Stimulated activated CD4-positive, alpha-beta T cell treated with anti-CD3 and anti-CD28 coated beads, Interleukin-4, amount 100 ng/mL, for 24 hours (primary cell): ENCODE measurements at places on chromosomes 7 and 10.

DNA sequence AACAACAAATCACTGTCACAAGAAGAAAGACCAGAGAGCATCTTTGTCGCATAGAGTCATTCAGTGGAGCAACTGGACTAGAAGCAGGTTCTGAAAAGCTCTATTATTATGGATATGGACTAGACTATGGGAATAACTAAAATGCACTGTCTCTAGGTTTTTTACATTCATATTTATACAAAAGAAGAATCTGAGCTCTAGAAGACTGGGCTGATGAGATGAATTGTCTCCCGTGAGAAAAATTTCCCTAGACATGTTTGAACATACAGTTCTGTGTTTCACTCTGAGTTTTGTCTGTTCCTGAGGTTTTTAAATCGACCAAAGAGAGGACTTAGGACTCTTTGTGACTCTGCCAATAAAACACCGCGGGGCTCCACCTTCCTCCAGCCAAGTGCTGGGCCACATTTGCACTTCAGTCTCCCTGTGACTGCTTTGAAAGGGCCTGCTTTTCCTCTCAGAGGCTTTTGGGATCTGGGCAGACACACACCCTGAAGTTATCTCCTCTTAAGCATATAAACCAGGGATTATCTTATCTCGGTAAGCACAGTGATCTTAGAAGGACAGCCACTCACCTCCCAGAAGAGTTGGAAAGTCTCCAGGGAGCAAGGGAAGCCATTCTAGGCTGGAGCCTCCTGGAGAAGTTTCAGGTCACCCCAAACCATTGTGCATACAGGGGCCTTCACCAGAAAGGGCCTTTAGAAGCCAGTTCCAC lies 101.0 kb upstream of the JCAD start:
- no peak for DNase-seq

- DNase-seq = no peak
Measured at GRCh38 chr10:38025283-38025682, 14.8 kb downstream of the ZNF33A start.

- DNase-seq = no peak
Measured at GRCh38 chr7:47827871-47828270, 120.4 kb downstream of the PKD1L1 start.

- DNase-seq = peak; percentile 51
Measured at GRCh38 chr7:149496642-149497391, 792 bp downstream of the ZNF746 start.

- DNase-seq = peak; percentile 57
Measured at GRCh38 chr7:130996833-130997231, 262.8 kb upstream of the KLF14 start.

DNA sequence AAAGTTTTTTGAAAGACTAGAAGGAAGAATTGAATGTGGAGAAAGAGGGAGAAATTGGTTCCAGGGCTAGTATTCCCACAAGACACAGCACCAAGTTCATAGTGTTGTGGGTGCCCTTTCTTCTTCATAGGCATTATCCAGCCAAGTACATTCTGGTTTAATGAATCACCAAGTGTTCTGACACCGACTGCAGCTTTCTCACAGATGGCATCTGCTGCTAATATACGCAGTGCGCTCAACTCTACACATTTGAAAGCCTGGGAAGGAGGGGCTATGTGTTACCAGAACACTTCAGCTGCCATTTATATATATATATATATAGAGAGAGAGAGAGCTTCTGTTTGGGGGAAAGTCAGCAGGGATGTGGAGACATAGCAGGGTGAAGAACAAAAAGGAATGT lies 1168.4 kb downstream of the GATA3 start:
- DNase-seq = no peak

GRCh38 chr10:5449823-5450222 lies 37.5 kb downstream of the NET1 start:
- no peak for DNase-seq

DNA sequence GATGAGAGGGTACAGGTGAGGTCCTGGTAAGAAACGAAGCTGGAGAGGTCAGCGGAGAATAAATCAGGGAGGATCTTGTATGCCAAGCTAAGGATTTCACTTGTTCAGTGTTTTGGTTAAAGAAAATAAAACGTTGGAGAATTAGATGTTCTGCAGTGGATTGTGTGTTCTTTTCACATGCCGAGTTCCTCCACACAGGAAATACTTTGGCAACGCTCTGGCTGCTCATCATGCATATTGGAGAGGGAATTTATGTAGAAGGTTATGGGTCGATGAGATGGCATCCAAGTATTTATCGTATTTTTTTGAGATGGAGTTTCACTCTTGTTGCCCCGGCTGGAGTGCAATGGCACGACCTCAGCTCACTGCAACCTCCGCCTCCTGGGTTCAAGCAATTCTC lies 11.0 kb downstream of the RPS24 start:
- no peak for DNase-seq

DNA sequence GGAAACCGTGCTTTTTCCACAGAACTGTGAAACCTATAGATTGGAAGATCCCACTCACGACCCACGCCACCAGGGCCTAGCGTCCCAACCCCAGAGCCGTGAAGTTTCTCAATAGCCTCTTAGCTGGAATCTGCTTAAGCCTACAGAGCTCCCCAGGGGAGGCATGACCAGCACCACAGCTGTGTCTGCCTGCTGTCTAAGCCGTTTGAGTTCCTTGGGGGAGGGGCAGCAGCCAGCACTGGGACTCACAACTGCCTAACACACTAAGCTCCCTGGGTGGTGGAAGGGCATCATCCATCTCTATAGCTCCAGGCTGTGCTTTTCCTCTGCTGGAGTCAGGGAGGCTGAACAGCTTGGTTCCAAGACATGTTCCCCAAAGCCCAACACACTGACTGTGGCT lies 26.0 kb upstream of the TMEM140 start:
- DNase-seq = no peak

DNA sequence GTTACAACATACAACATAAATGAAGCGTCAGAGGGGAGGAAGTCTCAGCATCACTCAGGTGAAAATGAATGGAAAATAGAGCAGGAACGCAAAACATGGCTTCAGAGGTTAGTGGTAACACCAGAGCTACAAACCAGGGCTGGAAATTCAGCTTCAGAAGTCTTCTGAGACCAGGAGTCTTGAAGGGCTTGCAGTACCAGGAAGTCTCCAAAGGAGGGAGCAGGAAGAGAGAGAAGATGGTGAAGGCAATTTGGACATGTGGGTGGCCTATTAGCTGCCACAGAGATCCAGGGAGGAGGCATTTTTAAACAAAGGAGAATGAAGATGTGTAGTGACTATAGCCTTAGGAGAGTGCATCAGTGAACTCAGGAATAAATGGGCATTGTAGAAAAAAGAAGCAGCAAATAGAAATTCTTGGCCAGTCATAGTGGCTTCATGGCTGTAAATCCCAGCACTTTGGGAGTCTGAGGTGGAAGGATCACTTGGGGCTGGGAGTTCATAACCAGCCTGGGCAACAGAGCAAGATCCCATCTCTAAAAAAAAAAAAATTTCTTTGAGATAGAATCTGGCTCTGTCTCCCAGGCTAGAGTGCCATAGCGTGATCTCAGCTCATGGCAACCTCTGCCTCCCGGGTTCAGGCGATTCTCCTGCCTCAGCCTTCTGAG lies 9.3 kb upstream of the TET1 start:
- peak; percentile 42 for DNase-seq

- DNase-seq = no peak
Measured at GRCh38 chr10:80579849-80580637, 42.3 kb downstream of the SH2D4B start.

DNA sequence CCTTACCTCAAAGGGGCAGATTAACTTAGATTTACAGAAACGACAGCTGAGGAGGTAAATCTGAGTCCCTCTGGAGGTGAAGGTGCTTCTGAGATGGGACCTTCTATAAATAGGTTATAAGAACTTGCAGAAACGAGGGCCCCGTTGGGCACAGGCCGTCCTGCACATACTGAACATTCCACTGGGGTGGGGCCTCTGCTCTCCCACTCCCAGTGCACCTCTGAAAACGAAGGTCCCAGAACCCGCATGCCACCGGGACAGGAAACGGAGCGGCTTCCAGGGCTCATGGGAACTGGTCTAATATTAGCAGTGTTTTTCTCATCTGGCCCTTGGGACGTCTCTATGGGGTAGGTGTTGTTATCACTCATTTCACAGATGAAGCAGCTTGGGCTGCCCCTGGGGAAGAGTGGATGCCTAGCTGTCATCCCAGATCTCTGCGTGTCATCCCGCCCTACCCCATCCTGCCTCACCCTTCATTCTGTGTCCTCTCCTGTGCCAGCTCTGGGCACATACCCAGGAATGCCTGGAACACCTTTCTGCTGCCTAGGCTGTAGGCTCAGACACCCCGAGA lies 19.6 kb downstream of the C10orf62 start:
- no peak for DNase-seq

GRCh38 chr7:92421676-92422435 lies 25.4 kb upstream of the GATAD1 start:
- no peak for DNase-seq

GRCh38 chr10:1516492-1517165 lies 220.7 kb downstream of the ADARB2 start:
- DNase-seq = no peak

GRCh38 chr10:3081383-3081981 lies 14.1 kb downstream of the PFKP start:
- no peak for DNase-seq

- DNase-seq = no peak
Measured at GRCh38 chr10:47141349-47141748, 158.6 kb upstream of the GDF10 start.

GRCh38 chr7:97460433-97460832 lies 271.5 kb upstream of the TAC1 start:
- DNase-seq = no peak
